Pons (tissue), 1 donor: ENCODE measurements at places on chromosomes 12 and 14.

DNA sequence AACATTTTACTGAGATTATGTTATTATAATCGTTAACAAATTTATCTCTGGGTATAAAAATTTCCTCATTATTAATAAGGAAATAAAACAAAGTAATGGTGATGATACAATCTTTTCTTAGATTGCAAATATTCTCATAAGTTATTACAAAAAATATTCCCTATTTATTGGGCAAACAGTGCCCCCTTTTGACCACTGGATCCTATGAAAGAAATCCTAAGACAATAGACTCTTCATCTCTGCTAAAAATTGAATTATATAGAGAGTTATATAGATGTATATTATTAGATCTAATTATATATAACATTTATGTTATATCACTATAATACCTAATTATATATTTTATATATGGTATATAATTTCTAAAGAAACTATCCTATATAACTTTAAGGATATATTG, 94.2 kb upstream of the FGD4 start:
- DNase-seq: peak; percentile 37

DNA sequence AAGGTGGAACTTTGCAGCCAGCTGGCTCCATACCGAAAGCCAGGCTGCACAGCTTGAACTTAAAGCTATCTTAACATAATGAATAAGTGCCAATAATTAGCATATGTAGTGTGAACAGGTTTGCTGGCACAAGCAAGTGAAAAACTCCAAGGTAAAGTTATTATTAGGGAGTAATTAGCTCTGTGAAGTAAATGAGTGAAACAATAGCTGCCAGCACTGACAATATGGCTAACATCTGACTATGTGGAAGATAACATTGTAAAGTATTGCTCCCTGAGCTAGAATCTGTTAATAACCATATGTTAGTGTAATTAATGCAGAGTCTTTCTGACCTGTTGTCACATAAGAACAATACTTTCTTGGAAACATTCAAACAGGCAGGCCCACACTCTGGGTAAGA, 246.4 kb downstream of the SOX5 start:
- DNase-seq: no peak

DNA sequence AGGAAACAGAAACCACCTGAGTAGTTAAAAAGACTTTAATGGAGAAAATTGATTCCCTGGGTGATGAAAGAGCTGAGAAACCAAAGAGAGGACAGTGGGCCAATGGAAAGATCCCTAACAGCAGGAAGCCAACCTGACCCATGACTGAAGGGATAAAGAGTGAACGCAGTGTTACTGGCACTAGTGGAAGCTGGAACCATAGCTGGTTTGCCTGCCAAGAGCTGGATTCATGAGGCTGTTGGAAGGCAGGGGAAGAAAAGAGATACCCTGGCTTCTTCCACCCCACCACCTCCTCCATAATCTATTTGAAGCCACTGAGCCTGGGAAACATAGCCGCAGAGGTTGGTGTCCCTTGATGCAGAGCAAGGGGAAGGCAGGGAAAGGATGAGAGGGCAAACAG, 125.5 kb upstream of the PRKD1 start:
- DNase-seq: peak; percentile 20

DNA sequence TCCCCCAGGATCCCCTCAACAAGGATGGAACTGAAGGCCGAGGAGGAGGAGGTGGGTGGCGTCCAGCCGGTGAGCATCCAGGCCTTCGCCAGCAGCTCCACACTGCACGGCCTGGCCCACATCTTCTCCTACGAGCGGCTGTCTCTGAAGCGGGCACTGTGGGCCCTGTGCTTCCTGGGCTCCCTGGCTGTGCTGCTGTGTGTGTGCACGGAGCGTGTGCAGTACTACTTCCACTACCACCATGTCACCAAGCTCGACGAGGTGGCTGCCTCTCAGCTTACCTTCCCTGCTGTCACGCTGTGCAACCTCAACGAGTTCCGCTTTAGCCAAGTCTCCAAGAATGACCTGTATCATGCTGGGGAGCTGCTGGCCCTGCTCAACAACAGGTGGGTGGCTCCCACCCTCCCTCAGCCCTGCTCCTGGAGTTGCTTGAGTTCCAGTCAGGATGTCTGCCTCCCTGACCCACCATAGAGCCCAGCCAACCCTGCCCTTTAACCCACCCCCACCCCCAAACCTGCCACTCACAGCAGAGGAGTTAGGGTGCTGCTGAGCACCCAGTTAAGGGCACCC, 1.4 kb downstream of the ASIC1 start:
- no peak for DNase-seq

DNA sequence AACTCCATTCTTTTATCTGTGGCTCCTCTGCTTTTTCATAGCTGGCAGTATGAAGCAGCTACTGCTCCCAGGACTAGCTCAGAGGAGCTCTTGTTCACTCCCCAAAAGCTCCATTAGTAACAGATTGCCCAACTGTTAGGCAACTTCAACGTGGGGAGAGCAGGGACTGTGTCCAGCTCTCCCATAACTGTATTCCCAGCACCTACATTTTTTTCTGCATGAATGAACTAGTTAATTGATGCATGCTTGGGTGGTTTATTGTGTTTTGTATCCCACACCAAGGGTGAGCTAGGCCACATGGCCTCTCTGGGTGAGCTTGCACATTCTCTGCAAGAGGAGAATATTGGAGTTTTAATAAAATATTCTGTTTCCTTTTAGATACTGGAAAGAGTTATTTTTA, 15.2 kb downstream of the STON2 start:
- no peak for DNase-seq

DNA sequence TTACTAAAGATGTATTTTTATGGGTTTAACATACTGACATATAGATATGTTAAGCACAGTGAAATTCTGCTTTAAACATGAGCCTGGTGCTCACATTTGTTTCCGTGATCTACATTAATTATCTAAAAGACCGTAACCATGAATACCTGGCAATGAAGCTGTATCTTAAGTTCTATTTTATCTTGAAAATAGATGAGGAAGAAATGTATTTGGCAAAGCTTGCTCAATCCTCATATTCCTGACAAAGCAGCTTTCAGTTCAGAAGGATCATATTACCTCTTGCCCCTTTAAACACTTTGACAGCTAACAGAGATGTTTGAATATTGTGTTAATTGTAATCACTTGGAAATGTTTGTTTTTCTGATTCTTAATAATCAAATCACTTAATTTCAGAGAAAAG, 9.8 kb downstream of the EPYC start:
- DNase-seq: no peak

DNA sequence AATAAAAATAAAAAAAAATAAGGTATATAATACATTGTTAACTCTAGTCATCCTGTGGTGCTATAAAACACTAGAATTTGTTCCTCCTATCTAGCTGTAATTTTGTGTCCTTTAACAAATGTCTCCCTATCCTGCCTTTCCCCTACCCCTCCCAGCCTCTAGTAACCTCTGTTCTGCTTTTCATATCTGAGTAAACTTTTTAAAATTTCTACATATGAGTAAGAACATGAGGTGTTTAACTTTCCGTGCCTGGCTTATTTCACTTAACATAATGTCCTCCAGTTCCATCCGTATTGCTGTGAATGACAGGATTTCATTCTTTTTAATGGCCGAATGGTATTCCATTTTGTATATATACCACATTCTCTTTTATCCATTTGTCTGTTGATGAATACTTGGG, 71.3 kb upstream of the GNG2 start:
- no peak for DNase-seq

DNA sequence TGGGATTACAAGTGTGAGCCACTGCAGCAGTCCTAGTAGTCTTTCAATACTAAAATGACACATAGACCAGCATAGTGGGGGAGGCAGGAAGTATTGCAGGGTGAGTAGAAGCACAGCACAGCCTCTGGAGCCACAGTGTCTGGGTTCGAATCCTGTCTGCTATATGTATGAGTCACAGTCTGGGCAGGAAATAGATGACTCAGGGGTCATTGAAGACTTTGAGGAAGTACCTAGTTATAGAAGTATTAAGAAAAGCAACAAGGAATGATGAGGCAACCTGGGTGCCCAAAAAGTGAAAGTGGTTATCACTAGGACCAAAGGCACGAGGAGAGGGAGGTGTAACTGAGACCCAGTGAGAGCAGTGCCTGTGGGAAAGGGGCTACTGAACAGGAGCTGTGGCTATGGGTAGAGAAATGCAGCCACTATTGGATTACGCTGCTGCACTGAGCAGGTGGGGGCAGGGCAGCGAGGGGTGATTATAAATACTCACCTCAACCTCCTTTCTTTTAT, 124.0 kb downstream of the PDE3A start:
- DNase-seq: no peak

- no peak for DNase-seq
Observed at GRCh38 chr12:12210983-12211382, 55.9 kb downstream of the LRP6 start.

DNA sequence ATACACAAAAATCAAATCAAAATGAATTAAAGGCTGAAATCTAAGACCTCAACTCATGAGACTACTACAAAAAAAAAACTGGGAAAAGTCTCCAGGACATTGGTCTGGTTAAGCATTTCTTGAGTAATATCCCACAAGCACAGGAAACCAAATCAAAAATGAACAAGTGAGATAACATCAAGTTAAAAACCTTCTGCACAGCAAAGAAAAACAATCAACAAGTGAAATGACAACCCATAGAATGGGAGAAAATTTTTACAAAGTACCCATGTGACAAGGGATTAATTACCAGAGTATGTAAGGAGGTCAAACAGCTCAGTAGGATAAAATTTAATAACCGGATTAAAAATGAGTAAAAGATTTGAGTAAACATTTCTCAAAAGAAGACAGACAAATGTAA, 338.7 kb downstream of the SLC16A7 start:
- DNase-seq: no peak

DNA sequence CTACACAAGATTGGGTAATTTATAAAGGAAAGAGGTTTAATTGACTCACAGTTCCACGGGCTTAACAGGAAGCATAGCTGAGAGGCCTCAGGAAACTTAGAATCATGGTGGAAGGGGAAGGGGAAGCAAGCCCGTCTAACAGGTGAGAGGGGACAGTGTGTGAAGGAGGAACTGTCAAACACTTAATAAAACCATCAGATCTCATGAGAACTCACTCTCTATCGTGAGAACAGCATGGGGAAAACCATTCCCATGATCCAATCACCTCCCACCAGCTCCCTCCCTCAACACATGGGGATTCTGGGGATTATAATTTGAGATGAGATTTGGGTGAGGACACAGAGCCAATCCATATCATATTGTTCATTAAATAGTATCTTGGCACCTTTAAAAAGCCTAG, 56.1 kb downstream of the EPS8 start:
- no peak for DNase-seq

DNA sequence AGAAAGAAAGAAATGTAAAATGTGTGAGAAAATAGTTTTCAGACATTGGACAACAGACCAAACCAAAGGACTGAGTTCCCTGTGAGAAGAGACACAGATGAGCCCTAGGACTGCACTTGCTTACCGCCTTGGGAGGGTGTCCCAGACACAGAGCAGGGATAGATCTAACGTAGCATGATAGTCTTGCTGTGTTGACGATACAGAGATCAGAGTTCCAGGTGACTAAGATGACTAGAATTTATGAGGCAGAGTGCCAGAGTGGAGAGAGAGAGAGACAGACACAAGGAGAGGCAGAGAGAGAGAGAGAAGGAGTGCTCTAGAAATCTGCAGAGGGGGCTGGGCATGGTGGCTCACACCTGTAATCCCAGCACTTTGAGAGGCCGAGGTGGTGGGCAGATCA, 148.2 kb upstream of the LMNTD1 start:
- DNase-seq: no peak

DNA sequence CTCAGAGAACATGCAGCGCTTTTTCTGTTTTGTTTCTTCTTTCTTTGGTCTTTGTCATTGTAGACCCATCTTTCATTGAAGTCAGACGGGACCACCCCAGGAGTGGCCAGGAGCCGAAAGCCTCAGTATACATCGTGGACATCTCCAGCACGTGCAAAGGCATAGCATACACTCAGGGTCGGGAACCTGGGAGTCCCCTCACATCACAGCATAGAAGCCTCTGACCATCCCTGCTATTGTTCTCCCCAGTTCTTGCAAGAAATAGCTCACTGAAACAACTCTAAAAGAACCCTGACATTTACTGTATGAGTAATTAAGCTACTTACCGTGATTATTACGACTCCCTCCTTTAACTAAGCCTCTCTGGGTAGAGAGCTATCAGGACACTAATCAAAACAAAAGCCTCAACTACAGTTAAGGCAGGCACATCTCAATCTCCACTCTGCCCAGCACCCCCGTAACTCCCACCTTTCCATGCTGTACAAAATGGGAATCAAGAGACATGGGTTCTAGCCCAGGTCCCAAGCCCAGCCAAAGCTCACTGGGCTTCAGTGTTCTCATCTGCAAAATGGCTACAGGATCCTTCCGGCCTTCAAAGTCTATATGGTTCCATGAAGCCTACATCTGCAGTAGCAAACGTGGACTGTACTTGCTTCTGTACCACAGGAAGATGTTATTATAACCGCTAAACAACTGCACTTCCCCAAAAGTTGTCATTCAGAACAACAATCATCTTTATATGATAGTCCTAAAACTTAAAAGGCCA, 6.7 kb downstream of the CCDC88C start:
- DNase-seq: no peak

DNA sequence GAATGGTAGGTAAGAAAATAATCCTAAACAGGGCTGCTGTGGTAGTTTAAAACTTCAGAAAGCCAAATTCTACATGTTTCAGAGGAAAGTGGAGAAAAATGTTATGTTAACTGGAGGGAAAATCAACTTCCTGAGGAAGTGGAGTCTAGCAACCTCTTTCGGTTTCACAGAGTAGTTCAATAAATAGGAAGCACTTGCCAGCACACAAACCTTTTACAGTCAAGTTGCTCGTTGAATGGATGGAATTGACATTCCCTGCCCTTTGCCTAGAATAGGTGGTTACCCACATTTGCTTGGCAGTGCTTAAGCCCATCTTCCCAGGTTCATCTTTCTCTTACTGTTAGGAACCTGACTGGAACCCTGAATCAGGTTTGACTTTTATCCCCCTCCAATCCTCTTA, 15.9 kb downstream of the ANKRD13A start:
- peak; percentile 46 for DNase-seq

DNA sequence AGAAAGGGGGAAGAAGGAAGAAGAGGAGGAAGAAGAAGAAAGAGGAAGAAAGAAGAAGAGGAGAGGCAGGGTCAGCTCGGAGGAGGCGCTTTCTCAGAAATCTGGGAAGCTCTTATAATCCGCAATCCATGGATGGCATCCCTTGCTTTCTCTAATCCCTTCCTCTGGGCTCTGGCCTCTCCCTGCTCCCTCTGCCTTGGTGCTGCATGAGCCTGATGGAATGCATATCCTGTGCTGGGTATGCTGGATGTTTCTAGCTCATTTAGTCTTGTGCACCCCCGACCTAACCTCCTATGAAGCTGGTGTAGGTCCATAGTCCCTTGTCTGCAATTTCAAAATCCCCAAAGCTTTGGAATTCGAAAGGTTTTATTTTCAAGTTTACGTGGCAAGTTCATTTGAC, 94.2 kb upstream of the MYL2 start:
- DNase-seq: no peak

- no peak for DNase-seq
Observed at GRCh38 chr12:5941907-5942306, 3.2 kb downstream of the ANO2 start.

DNA sequence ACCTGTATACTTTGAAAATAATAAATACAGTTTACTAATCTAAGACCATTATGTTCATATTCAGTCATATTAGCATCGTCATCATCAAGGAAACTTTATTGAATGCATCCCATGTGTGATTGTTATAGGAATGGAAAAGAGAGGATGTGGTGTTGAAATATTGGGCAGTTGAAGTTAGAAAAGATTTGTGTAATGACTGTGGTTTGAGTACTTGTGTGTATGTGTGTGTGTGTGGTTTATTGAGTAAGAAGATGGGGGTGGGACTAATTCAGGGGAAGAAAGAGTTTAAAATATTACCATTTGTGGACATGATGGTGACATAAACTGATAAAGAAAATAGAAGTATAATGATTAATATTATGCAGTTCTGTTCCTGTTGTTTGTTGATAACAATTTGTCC, 238.7 kb upstream of the SEL1L start:
- no peak for DNase-seq
